ENCODE measurements at places on chromosomes 16 and 17.

GRCh38 chr16:56047307-56048234 is 143.7 kb upstream of the GNAO1 start:
- DNase-seq = no peak

DNA sequence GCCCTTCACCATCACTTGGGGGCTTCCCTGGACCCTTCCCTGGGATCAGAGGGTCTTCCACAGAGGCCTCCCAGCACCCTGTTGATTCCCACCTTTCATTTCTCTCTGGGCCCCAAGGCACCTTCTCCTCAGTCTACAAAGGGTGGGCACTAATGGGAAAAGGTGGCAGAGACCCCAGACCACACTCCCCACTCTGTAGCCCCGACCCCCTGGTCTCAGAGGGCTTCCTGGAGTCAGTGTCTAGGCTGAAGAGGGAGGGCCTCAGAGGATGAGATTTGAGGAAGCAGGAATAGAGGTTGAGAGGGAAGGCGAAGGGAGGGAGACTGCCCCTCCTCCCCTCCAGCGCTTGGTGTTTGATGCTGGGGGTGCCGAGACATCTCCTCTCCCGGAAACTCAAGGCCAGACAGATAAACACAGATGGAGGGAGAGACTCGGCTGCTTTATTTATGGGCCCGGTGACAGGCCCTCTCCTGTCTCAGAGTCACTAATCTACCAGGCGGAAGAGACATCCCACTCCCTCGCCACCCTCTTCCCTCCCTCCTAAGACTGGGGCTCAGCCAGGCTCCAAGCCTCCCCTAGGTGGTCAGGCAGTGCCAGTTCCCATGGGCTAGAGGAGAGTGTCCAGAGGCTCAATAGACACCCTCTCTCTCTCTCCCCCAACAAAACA is 18.5 kb upstream of the SP2 start:
- no peak for DNase-seq

DNA sequence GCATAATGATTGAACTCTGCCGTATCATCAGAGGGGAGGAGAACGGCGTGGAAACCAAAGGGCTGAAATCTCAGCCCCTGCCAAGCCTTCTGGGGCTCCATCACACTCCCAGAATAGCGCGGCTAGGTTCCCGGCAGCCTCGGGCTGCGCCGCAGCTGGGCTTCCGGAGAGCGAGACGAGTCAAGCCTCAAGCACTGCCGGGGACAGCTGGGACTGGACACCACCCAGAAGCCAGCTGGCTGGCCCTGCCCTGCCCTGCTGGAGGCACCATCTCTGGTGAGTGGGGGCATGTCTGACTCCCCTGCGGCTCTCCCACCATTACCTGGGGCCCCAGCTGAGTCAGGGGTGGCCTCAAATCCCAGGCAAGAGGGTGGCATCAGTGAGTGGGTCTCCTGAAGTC is 7.2 kb upstream of the GPRC5C start:
- no peak for DNase-seq

GRCh38 chr16:1960665-1961630 is 1.6 kb downstream of the NDUFB10 start:
- DNase-seq = no peak

- DNase-seq = no peak
These were observed 26.6 kb upstream of the NLRP1 start for GRCh38 chr17:5610956-5611355.

DNA sequence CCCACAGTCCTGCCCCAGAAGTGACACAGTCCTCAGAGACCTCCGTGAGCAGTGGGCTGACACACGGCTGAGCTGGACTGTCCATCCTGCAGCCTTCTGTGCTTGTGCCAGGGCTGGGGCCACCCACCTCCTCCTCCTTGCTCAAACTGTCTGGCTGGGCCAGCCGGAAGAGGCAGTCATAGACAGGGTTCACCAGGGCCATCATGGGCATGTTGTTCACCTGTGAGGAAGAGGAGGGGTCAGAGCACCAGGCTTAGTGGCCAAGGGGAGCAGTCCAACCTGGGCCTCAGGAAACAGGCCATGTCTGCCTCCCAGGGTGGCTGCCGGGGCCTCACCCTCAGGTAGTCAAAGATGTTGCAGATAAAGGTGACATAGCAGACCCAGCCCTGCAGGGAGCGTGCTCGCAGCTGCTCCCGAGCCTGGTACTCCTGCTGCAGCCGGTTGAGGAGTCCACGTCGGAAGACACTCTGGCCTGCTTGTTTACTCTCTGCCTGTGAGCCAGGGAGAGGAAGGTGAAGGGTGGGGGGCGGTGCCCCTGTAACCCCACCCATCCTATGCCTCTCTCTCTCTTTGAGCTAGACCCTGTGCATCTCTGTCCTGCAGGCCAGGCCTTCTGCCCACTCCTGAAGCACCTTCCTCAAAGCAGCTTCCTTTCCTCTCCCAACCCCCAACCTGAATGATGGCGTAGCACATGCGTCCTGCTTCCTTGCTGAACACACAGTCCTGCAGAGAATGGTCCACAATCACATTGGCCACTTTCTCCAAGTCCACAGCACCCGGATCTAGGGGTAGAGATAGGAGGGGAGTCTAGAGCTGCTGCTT is 3.4 kb downstream of the MIF4GD start:
- DNase-seq = no peak

GRCh38 chr17:78925234-78925633 is at the start of gene TIMP2:
TIMP2 (minus strand) TSS chr17:78925387; CDS start chr17:78925088, 299 bp downstream.
- no peak for DNase-seq

GRCh38 chr16:57897053-57897784 is 73.7 kb downstream of the CNGB1 start:
- DNase-seq = no peak

DNA sequence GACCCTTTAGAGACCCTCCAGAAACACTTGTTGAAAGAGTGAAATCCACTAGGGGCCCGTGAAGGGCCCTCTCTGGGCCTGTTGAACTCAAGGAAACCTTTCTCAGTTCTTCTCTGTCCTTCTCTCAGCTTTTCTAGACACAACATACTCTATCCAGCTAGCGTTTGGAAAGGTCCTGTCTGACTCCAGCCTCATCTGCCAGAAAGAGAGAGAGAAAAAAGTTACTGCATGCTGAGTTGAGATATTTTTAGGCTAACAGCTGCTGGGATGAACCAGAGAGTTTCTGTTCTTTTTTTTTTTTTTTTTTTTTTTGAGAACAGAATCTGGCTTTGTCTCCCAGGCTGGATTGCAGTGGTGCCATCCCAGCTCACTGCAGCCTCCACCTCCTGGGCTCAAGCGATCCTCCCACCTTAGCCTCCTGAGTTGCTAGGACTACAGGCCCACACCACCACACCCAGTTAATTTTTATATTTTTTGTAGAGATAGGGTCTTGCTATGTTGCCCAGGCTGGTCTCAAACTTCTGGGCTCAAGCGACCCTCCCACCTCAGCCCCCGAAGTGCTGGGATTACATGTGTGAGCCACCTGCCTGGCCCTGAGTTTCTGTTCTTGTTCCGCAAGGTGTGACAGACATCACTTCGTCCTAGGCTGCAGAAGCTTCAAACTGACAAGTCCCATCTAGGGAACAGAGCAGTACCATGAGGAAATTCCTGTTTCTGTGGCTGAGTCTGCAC is 14.9 kb upstream of the TEX2 start:
- DNase-seq = no peak

GRCh38 chr16:47374629-47375028 is 86.2 kb downstream of the ITFG1 start:
- DNase-seq = no peak

DNA sequence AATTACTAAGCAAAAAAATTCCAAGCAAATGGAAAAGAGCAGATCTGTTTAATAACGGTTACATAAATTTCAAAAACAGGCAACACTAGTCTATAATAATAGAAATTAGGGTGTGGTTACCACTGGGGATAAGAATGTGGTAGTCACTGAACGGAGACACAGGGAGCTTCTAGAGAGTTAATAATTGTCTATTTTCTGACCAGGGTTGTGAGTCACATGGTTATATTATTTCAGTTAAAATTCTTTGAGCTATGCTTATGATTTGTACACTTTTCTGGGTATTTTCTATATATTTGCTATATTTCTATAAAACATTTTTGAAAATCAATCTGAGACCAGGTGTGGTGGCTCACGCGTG is 433.9 kb upstream of the MAF start:
- DNase-seq = no peak

GRCh38 chr17:65447823-65448222 is 113.6 kb downstream of the AXIN2 start:
- DNase-seq = no peak

DNA sequence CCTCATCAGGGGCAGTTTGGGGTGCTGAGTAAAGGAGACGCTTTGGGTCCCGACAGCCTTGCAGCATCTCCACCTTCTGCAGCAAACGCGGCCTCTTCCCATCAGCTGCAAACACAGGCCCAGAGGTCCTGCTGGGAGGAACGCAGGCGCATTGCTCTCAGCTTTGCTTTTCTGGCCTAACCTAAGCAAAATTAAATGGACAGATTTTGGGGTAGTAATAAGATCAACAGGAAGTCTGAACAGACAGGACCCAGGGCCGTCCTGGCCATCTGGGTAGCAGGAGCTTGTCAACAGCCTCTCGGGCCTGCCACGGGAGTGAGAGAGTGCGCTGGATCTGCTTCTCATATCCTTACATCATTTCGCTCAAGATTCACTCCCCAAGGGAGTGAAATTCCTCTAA is 7.2 kb downstream of the NUBP1 start:
- DNase-seq = no peak

DNA sequence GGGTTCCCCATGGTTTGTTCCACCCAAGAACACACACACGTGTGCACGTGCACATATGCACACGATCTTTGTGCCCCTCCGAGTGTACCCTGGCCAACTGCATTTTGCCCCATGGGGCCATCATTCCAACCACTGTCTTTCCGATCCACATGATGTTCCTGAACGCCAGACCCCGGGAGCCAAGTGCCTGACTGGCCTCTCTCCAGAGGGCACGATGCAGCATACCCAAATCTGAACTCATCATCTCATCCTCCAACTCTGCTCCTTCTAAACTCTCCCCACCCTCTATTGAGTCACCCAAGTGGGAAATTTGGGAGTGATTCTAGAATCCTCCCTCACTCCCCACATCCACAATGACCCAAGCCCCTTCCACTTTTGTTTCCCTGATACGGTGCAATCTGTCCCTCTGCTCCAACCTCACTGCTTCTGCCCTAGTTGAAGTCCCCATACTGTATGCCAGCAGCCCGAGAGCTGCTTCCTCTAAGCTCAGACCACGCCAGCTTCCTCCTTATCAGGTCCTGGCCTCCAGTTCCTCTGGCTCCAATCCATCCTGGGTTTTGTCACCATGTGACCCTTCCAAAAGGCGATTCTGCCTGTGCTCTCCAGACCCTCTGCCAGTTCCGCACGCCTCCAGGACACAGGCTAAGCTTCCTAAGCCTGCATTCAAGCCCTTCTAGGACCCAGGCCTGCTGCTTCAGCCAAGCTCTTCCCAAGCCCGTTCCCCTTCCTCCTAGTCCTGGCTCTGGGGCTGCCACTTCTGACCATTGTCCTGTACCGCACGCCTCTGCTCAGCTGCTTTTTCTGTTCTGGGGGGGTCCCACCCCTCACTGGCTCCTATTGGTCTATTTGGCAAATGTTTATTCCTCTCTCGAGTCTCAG is 10.1 kb upstream of the TMEM208 start:
- no peak for DNase-seq

DNA sequence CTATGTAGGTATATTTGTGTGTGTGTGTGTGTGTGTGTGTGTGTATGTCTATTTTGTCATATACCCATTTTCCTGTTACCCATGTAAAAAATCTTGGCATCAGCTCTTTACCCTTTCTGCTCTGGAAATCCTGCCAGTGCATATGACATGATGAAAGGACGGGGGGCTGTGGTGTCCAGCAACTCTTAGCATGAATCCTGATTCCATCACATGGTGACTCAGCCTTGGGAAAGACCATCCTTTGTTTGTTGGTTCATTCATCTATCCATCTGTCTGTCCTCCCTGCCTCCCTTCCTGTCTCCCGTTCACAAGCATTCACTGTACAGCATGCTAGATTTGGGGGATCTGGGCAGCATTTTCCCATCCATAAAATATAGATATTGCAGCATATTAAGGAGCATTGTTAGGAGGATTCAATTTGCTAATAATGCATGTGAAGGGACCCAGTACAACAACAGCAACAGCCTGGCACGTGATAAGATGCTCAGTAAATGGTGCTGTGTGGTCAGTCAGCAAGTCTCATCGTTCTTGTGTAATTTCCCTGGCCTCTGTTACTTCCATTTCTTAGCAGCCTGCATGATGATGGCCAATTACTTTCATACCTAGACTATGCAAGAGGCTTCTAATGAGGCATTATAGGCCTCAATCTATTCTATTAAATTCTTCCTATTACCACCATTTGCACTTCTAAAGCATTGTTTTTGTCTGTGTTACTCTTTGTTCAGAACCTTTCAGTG is 191.0 kb downstream of the PRKCA start:
- no peak for DNase-seq

GRCh38 chr17:61734466-61734865 is 128.9 kb downstream of the BRIP1 start:
- no peak for DNase-seq

GRCh38 chr17:29835435-29836351 is 94.3 kb downstream of the SSH2 start:
- no peak for DNase-seq

- DNase-seq = no peak
These were observed 1.4 kb downstream of the ENDOV start for GRCh38 chr17:80416260-80416939.

GRCh38 chr16:89326721-89327120 is 109.2 kb downstream of the ZNF778 start:
- DNase-seq = no peak

- no peak for DNase-seq
These were observed 239 bp upstream of the CA7 start for GRCh38 chr16:66844009-66844341.

DNA sequence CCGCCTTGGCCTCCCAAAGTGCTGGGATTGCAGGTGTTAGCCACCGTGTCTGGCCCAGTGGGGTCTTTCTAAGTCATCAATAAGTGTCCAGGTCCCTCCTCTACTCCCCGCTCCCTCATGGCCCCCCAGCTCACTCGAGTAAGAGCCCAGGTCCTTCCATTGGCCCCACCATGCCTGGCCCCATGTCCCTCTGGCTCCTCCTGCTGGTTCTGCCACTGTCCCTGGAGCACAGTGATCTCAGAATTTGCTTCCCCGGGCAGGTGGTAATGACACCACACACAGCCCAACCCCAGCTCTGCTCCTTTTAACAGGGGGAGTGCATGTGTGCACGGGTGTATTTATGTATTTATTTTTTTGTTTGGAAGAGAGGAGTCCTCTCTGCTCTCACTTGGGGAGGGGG is 19.6 kb downstream of the MGAT5B start:
- no peak for DNase-seq

DNA sequence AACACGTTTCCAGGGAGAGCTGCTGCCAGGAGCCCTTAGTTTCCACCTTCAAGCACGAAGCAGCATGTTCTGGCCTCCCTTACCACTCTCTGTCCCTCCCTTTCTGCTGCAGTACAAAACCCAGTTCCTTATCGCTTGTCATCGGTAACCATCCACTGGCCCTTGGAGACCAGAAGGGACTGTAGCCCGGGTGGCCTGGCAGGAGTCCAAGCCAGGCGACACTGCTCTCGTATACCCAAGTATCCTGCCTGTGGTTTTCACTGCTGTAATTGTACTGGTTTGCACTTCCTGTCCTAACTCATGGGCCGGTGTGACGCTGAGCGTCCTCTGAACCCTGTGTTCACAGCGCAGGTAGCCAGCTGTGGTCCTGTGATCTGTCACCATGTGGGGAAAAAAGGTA is 81.1 kb downstream of the MAF start:
- no peak for DNase-seq
